Activated CD8-positive, alpha-beta memory T cell treated with anti-CD3 and anti-CD28 coated beads for 1 hour (primary cell): ENCODE measurements at places on chromosomes 2 and 18.

GRCh38 chr18:47876813-47877212 lies 53.6 kb downstream of the SMAD2 start:
- no peak for DNase-seq

DNA sequence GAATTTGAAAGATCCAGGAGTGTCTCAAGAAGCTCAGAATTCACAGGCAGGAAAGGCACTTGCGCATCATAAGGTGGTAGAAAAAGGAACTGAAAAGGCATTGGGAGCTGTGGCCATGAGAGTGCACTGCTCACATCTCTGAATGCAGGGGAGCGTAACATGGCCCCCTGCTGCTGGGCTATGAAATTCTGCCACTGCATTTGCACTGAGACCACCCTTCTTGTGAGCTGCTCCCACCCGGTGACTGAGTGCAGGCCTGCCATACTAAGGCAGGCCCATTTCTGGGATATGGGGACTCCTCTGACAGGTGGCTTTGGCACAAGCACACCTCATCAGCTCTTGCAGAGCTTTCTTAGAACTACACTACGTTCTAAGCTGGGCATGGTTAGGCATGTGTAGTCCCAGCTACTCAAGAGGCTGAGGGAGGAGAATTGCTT lies 25.3 kb upstream of the STARD7 start:
- DNase-seq: no peak

GRCh38 chr2:36607947-36608346 lies 10.0 kb upstream of the FEZ2 start:
- no peak for DNase-seq

DNA sequence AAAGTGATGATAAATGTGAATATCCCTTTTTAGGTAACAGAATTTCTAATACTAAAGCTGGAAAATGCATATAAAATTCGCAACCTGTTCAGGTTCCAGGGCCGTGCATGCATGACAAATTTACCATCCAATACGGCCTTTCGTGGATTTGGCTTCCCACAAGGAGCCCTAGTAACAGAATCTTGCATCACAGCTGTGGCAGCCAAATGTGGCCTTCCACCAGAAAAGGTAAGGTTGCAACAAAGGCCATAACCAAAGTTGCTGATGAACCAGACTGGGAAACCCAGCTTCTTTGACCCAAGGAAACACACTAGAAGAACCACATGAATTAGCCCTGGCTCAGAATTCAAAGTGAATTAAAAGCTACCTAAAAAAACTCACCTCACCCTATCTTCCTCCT lies 49.6 kb upstream of the BZW1 start:
- no peak for DNase-seq

DNA sequence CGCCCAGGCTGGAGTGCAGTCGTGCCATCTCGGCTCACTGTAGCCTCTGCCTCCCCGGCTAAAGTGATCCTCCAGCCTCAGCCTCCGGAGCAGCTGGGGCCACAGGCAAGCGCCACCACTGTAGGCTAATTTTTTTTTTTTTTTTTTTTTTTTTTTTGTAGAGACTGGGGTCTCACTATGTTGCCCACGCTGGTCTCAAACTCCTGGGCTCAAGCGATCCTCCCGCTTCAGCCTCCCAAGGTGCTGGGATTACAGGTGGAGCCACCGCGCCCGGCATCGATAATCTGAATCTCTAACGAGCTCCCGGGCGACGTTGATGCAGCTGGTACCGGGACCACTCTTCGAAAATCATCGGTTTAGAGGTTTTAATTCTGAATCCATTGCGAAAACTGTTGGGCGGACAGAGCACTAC lies 520 bp upstream of the CYP20A1 start:
- DNase-seq: no peak

DNA sequence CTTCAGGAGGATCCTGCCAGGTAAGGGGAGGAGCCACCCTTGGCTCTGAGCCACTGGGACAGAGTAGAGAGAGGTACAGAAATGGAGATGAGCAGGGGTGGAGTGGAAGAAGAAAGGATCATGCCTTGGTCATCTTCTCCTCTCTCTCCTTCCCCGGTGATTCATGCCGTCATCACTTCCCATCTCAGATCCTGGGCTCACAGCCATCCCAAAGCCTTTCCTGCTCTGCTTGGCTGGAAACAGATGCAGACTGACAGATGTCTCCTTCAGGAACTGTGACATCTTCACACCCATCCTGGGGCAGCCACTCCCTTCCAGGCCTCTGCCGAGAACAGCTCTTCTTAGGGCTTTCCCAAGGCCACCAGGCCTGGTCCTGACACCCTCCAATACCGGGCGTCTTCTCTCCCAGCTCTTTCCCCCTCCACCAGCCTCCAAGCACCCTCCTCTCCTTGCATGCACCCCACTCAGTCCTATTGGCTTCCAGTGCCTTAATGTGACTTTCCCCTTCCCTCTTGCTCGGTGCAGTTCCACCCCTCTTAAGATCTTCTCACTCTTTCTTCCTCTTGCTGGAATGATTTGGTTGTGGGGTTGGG lies 58.3 kb upstream of the TNP1 start:
- no peak for DNase-seq

DNA sequence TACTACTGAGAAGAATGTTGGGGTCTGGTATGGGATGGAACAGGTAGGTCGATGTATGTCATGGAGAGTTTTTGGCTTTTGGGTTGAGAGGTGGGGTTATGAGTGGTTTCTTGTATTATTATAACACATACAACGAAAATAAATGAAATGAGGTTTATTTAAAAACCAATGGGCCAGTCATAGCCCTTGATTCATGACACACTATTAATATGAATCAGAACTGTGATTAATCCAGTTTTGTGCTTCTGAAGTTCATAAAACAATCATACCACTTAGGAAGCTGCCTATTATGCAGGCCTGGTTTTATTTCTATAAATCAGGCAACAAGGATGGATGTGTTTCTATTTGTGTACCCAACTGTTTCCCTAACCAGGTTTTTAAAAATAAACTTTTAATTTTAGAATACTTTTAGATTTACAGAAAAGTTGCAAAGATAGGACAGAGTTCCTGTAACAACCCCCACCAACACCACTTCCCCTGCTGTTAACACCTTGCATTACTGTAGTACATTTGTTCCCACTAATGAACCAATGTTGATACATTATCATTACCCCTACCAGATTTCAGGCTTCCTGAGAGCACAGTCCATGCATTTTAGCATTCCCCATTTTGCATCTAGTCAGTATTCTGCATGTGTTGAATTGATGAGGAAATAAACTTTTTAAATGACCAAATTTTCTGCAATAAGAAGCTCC lies 37.5 kb upstream of the NCOA1 start:
- no peak for DNase-seq

DNA sequence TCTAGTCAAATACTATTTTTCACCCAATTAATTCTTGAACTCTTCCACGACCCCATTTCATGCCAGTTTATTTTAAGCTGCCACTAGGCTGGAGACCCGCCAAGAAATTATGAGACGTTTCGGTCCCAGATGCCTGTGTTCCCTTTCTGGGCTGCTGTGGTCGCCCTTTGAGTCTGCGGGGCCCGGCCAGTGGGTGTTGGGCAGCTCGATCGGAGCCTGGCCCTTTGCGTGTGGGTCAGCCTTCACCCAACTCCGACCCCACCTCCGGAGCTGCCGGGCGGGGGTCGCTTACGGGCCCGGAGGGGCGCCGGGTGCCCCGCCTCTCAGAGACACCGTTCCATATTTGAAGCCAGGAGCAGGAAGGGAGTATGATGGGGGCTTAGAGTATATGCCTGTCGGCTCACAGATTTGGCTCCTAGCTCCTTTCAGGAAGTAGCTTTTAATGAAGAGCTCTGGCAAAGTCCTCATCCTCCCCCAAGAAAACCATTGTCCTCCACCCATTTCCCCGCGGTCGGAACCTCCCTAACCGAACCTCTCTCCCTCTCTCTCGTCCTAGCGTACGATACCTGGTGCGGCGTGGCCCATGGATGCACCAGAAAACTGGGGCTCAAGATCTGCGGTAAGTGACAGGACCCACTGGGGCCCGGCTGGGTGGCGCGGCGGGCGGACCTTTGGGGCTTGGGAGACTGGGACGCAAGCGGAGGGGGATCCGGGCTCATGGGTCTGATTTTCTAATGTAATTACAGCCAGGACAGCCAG lies 5.0 kb downstream of the GAD1 start:
- DNase-seq: no peak

GRCh38 chr18:34322365-34323289 lies 97.9 kb upstream of the NOL4 start:
- DNase-seq: no peak

- DNase-seq: no peak
Measured at GRCh38 chr2:172177996-172178395, 75.3 kb upstream of the DLX2 start.

GRCh38 chr2:134611316-134611715 lies 107.5 kb downstream of the TMEM163 start:
- DNase-seq: no peak

DNA sequence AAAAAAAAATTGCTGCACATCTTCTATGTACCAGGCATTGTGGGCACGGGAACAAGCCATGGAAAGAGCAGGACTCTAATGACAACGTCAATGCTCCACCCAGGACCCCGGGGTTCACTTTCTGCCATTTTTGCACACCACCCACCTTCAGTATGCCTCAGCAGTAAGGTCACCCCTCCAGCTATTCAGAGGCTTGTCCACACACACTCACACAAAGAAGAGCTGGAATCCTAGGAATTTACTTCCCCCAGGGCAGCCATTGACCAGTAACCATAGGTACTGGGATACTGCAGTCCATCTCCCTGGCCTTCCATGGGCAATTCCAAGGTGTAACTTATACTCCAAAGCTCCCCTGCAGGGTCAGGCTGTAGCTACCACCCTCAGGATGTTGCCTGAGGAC lies 170.8 kb downstream of the SUCLG1 start:
- no peak for DNase-seq

DNA sequence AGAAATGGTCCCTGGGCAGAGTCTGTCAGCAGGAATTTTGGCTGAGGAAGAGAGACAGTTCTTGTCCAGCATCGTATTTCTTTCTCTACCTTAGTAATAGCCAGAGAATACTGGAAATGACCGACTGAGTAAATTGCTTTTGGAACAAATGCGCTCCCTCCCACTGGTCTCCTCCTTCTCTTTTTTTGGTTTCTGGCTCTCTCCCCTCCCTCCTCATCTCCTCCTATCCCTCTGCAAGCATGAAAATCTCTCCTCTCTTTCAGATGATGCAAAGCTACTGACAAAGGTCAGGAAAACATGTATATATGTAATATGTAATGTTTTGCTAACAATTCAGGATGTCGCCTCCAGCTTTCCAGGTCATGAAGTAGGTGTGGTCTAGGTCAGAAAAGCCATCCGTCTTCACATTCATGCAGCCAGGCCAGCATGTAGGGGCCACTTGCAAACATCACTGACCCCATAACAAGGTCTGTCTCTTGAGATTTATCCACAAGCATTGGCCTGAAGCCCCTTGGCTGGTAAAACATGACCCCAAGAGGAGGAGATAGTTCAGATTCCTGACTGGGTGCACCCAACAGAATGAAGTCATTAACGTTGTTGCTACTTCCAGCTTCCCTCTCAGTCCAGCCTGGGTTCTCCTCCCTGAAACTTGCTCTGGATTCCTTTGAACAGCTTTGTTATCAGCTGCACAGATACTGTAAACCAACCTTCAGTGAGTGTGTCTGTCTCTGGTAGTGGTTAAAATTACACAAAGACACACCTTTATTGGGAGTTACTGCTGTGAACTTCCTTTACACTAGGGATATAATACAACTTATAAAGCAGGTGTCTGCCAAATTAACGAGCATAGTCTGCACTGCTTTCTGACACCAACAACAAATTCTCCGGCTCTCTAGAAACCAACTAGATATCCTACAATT lies 864.4 kb upstream of the KLHL29 start:
- no peak for DNase-seq

- no peak for DNase-seq
Measured at GRCh38 chr2:240368781-240369331, 66.6 kb upstream of the GPC1 start.

DNA sequence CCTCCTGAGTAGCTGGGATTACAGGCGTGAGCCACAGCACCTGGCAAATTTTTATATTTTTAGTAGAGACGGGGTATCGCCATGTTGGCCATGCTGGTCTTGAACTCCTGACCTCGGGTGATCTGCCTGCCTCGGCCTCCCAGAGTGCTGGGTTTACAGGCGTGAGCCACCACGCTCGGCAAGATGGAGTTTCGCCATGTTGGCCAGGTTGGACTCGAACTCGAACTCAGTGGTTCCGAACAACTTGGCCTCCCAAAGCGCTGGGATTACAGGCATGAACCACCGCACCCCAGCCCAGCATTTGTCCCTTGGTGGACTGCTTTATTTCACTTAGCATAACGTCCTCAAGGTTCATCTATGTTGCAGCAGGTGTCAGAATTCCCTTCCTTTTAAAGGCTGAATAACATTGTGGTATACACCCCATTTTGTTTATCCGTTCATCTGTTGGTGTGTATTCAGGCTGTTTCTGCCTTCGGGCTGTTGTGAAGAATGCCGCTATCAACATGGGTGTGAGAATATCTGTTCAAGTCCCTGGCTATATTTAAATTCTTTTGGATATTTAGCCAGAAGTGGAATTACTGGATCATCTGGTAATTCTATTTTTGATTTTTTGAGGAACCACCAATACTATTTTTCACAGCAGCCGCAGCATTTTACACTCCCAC lies 1.2 kb upstream of the CENPA start:
- no peak for DNase-seq

- DNase-seq: no peak
Measured at GRCh38 chr18:57331718-57332117, 20.6 kb upstream of the ST8SIA3 start.

GRCh38 chr18:43870626-43871025 lies 593.3 kb upstream of the SYT4 start:
- DNase-seq: no peak

DNA sequence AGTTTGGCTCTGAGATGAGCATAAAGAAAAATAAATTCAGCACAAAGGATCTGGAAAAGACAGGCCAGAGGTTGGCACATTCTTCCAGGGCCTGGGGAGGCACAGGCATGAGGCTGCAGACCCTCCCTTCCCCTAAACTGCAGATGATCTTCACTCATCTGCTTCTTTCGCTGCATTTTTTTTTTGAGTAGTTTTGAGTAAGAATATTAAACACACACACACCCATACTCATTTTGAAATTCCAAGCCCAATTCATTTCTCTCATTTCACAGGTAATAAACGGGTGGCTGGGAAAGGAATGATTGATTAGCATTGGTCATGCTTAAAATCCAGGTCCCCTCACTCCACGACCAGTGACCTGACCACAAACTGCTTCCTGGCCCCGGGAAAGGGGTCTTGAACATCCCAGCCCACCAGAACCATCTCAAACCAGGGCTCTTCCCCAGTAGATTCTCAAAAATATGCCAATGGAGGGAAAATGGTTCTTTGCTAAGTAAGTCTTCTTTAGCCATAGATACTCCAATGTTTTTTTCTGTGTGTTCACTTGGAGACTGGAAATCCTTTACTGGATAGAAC lies 219.6 kb downstream of the ANAPC1 start:
- DNase-seq: no peak

GRCh38 chr2:170461889-170462288 lies 253.2 kb upstream of the SP5 start:
- DNase-seq: no peak

- DNase-seq: no peak
Measured at GRCh38 chr2:128690431-128690830, 371.8 kb upstream of the HS6ST1 start.
